Mesendoderm (in vitro differentiated cells): ENCODE measurements at places on chromosomes 11 and 22.

GRCh38 chr11:14637868-14638409 lies 5.7 kb upstream of the PDE3B start:
- DNase-seq, result no peak

DNA sequence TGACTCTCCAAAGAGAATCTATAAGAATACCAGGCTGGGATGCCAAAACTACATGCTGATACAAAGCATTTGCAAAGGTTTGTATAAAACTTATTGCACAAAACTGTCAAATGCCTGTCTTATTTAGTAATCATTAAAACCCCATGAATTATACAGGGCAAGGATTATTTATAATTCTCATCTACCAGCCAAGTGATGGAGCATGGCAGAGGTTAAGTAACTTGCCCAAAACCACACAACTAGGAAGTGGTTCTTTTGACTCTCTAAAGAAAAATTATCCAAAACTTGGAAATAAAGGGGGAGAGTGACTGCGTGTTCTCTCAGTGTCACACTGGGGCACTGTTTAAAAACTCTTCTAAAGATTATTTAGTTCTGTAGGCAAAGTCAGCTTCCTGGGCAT lies 17.4 kb upstream of the CLMP start:
- DNase-seq, result no peak

DNA sequence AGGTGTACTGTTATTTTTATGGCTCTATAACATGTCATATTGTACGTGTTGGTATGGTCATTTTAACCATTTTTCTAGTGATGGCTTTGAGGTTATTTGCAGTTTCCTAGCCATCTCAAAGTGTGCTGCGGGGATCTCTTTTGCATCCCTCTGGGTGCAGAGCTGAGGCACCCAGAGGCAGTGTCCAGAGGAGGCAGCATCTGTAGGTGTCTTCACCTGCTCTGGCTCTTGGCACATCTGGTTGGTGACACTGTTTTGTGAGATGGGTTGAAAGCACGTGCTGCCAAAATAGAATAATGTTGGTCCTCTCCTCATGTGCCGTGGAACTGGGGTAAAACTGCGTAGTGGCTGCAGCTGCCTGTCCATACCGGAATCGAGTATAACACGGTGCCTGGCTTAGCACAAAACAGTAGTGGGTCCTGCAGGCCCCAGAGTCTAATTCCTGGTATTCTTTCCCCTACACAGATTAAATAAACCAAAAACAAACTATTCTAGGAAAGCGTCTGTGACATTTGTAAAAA lies 12.9 kb downstream of the NEAT1 start:
- DNase-seq, result no peak

- DNase-seq, result no peak
Measured at GRCh38 chr11:2770096-2770751, 70.4 kb upstream of the KCNQ1OT1 start.

- DNase-seq, result peak; percentile 95
Measured at GRCh38 chr11:100876815-100877520, 189.9 kb downstream of the ARHGAP42 start.

DNA sequence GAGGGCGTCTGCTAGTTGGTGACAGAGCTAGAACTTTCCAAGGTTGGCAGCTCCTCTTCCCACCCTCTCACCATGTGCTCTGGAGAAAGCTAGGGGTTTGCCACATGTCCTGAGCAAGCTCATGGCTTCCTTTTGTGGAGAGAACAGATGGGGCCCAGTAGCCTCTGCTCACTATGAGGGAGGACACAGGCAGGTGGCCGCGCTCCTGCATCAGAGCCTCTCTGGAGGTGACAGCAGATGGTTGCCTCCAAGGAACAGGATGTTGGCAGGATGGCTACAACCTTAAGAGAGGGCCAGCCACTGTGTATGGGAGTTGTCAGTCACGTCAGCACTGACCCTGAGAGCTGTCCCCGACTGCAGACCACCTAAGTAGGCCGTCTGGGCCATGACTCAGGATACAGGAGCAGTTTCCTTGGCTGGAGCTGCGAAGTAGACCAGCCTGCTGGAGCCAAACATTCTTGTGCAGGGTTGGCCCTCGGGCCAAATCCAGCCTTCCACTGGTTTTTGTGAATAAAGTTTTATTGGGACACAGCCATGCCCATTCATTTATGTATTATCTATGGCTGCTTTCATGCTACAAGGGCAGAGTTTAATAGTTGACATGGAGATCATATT lies 28.0 kb downstream of the SGSM1 start:
- peak; percentile 21 for DNase-seq

DNA sequence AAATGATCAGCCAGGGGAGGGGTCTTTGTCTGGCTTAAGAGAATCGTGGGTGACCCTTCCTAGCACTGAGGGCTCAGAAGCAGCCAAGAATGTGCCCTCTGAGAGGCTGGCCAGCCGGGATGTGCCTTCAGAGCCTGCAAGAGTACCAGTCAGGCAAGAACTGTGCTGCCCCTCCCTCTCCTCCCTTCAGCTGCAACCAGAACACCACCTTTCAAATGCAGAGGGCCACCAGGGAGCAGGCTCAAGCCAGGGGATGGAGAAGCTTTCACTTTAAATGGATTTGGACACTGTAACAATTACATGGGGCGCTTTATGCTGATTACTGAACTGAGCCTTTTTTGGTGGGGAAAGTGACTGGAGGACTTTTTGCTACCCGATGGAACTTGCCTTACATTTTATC lies 44.9 kb upstream of the TENM4 start:
- peak; percentile 49 for DNase-seq

DNA sequence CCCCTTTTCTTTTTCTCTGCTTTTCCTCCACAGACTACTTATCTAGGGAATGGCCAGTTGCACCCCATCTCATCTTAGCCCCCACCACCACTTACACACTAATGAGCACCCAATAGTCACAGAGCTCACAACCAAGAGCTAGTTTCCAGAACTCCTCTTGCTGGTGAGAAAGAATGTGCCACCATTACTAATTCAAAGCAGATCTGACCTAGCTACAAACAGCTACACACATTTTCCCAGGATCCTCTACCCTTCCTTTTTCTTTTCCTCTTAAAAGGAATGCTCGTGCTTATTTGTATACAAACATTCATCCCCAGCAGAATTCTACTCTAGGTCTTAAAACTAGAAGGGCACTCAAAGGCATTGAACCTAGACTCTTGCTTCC lies 136.8 kb downstream of the CD44 start:
- DNase-seq, result no peak

- DNase-seq, result peak; percentile 13
Measured at GRCh38 chr22:23325183-23325582, 144.9 kb downstream of the BCR start.

DNA sequence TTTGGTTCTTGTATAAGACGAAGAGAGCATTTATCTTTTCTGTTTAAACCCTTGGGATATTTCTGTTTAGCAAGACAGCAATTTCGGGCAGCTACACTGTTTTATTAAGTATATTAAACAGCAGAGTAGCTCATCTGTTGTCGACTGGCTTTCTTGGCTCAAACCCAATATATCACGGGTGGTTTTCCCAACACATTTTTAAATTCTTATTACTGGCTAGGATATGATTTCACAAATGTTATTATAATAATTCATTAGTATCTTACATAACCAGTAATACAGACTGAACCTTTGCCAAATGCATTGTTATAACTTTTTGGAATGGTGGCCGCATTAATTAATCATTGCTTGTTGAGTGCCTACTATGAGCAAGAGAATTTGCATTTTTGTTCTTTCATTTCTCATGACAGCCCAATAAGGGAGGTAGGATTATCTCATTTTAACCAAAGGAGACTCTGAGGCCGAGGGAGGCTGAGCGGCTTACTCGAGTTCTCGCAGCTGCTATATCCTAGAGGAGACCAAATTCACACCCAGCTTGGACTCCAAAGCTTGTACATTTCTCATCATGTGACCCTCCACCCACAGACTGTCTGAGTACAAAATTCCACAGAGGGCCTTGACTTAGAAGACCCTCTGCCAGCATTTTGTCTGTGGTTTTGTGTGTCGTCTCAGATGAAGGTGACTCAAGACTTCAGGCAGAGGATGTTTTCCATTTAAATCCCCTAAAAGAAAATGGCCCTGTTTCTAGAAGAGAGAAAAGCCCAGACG lies 304.9 kb downstream of the NTM start:
- no peak for DNase-seq

GRCh38 chr22:49963647-49964026 lies 3.1 kb downstream of the PIM3 start:
- no peak for DNase-seq

GRCh38 chr11:130603335-130603906 lies 155.0 kb downstream of the ADAMTS15 start:
- DNase-seq, result no peak

DNA sequence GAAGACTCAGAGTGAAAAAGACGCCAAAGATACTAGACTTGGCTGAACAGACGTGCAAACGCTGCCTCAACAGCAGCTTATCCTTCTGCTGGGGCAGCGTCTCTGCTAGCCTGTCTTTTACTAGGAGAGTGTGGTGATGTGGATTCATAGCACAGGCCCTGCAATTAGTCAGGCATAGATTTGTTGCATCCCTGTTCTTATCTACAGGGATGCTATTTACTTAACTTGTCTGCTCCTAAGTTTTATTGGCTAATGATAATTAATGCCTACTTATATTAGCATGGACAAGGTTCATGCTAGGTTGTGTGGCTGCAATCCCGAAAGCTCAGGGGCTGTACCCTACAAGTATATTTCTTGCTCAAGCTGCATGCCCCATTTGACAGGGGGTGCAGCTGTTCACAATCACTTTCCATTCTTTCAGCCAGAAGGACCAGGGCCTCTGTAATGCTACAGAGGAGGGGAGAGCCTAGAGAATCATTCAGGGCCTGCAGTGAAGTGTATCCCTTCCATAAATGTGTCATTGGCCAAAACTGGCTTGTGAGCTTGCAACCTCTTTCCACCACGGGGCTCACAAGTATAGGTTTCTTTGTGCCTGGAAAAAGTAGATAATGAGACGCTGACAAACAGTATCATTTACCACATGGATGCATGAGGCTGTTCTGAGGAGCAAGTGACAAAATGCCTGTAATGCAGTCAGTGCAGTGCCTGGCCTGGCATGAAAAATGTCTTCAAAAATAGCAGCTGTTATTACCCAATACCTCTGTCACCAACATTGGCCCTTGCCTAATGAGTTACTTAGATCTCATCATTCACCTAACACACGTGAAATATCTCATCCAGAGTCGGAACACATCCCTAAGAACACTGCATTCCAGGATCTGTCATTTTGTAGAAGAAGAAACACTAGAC lies 685.8 kb upstream of the API5 start:
- no peak for DNase-seq

GRCh38 chr11:2328021-2328420 lies 26.2 kb downstream of the TSPAN32 start:
- no peak for DNase-seq

- no peak for DNase-seq
Measured at GRCh38 chr11:45483416-45483815, 182.0 kb downstream of the CHST1 start.

- DNase-seq, result no peak
Measured at GRCh38 chr11:130765951-130766649, 150.2 kb downstream of the SNX19 start.

DNA sequence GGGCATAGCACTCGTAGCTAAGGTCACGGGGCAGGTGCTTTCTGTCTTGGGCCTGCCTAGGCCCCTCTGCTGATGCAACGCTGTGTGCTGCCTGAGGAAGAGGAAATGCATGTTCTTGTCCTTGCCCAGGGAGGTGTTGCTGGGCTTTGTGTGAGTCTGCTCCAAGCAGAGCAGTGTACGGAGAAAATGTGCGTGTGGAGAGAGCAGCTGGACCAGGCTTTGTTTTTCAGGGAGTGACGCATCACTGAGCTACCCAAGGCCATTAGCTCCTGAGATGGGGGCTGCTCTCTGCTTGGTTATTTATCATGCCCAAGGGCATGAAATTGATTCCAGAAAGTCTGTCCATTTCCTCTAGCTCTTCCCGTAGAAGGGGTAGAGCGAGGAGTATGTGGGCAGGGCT lies 82.9 kb upstream of the THY1 start:
- no peak for DNase-seq

DNA sequence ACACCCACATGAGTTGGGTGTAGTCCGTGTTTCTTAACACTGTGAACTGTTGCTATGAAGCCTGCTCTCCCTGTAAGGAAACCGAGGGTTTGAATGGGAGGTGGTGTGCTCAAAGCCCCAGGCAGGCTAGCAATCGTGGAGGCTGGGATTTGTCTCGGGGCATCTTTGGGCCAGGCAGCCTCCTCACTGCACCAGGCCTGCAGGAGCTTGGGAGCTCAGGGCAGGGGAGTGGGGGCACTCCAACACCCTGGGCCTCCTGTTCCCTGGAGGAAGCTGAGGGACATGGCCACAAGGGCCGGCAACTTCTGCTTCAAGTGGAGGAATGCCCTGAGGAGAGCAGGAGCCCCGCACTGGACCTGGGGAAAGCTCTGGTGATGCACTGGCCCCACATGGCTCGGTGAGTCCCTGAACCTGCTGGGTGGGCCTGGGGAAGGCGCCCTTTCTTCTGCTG lies 164.7 kb upstream of the B3GAT1 start:
- DNase-seq, result no peak

- DNase-seq, result no peak
Measured at GRCh38 chr22:38531251-38531938, 25.3 kb upstream of the DDX17 start.

DNA sequence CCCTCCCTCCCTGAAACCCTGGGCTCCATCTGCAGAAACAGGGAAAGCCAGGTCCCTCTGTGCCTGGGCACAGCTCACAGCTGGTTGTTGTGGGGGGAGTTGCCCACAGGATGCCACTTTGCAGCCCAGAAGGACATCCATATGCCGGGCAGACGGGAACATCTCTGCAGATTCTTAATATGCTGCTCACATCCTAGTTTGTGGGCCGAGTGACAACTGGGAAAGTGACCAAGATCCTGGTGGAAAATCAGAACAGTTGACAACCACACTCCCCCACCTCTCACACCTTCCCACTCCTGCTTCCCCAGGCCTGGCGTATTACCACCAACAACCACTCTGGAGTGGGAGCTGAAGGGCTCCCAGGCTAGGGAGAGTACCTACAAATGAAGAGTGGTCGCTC lies 7.3 kb upstream of the SCGB1A1 start:
- no peak for DNase-seq

- DNase-seq, result peak; percentile 65
Measured at GRCh38 chr22:41517172-41518047, 26.9 kb downstream of the POLR3H start.

- DNase-seq, result peak; percentile 73
Measured at GRCh38 chr22:50339945-50340879, 2.9 kb upstream of the PPP6R2 start.

DNA sequence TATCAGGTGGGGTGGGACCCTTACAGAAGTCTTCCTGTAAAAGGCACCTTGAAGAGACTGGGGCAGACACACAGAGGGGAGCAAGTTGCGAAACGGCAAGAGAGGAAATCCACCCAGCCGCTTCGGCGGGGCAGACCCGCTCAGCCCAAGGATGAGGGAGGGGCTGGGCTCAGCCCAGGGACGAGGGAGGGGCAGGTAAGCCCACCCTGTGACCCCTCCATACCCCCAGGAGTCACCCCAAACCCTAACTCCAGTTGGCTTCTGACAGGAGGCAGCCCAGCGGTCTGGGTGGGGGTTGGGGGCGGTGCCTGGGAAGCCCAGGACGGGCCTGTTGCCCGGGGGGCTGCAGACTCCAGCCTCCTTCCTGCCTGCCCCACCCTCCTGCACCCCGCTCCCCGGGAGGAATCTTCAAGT lies 965 bp downstream of the OSBPL5 start:
- DNase-seq, result peak; percentile 20

- no peak for DNase-seq
Measured at GRCh38 chr22:50035131-50035881, 22.7 kb upstream of the IL17REL start.

GRCh38 chr11:121412000-121412587 lies 40.0 kb upstream of the SORL1 start:
- DNase-seq, result no peak

GRCh38 chr22:46612341-46612903 lies 7.8 kb upstream of the GRAMD4 start:
- DNase-seq, result no peak

GRCh38 chr11:76839311-76839710 lies 21.4 kb upstream of the ACER3 start:
- no peak for DNase-seq
